ENCODE measurements at places on chromosomes 7 and 10.

GRCh38 chr7:52540041-52540440, 495.4 kb upstream of the POM121L12 start:
- no peak for DNase-seq

GRCh38 chr10:113183573-113183972, 233.5 kb downstream of the TCF7L2 start:
- no peak for DNase-seq

- DNase-seq = no peak
These were observed 33.2 kb upstream of the HABP2 start for GRCh38 chr10:113519681-113520115.

DNA sequence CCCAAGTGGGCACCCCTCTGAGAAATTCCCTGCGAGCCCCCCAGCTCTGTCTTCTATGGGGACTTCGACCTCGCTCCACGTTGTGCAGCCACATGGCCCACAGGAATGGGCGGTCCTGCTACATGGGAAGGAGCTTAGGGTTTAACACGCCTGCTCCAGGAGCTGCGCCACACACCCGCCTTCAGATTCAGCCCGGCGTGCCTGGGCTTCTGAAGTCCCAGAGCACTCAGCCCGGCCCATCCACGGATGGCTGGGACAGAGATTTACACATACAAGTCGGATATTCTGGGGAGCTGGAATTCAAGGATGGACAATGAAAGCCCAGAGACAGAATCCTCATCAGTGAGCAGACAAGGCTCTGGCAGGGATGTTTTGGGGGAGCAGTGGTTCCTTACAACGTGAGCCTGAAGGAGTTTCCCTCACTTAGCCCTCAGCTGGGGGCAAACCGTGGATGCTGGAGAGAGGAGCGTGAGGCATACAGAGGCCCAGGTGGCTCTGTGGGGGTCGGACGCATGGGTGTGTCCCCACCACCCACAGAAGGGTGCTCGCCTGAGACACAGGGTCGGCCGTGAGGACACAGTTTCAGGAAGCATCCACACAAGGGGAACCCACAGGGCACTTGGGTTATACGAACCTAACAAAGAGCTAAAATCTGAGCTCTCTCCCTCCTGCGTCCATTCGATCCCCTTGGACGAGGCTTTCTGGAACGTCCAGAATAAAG, 372.9 kb downstream of the DNAJB6 start:
- no peak for DNase-seq

DNA sequence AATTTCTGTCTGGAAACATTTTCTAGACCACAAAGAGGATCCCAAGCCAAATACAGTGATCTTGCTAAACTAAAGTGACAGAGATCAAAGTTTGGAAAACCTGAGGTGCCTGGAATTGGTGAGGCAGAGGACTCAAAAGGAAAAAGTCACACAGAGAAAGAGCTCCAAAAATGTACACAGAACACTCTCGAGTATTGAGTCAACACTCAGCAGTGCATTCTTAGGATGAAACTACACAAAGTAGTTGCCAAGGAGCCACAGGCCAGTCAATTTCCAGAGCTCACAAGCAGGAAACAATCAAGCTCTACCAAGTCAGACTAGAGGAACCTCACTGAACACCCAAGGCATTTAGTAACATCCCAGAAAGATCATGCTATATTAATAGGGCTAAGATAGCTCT, 61.3 kb downstream of the MICU1 start:
- DNase-seq = no peak

- no peak for DNase-seq
These were observed 11.8 kb downstream of the MAD1L1 start for GRCh38 chr7:2220954-2221353.

DNA sequence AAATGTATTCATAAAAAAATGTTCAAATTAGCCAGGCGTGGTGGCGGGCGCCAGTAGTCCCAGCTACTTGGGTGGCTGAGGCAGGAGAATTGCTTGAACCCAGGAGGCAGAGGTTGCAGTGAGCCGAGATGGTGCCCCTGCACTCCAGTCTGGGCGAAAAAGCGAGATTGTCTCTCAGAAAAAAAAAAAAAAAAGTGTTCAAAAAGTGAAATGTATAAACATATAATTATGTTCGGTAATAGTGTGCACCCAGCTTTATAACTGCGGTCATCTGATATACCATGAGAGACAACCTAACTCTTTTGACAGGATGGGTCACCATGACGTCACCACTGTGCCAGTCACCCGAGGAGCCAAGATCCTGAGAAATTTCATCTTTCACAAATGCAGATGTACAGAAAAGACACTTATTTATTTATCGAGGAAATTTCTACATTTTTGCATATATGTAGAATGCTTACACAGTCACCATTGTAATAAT, 594 bp upstream of the RP9 start:
- no peak for DNase-seq

GRCh38 chr10:125087191-125087896, 73.0 kb downstream of the CTBP2 start:
- no peak for DNase-seq

GRCh38 chr7:110156511-110156910, 934.4 kb upstream of the LRRN3 start:
- no peak for DNase-seq

GRCh38 chr10:3111621-3112163, 44.3 kb downstream of the PFKP start:
- DNase-seq = no peak

DNA sequence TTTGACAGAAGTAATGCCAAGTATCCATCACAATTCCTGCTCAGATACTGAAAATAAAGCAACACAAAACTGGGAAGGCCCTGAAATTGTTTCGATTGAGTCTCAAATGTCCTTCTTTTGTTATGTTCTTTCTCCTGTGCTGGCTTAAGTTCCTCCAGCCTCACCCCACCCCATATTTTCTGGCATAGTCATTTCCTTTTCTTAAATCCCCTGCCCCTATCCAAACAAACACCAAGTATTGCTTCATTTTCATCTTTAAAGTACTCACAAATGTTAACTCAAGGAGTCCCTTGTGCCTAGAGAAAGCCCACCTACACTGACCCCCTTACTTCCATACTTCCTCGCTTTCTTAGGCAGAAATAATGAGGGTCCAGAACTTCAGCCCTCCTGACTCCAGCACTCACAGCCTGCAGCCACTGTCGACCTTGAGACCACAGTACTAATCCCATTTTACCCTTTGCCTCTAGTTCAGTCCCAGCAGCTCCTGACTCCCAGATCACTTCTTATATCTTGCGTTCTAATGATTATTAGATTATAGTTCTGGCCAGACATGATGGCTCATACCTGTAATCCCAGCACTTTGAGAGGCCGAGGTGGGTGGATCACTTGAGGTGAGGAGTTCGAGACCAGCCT, 73.2 kb upstream of the ST8SIA6 start:
- DNase-seq = no peak

All from activated gamma-delta T cell treated with Interleukin-2 at 50 U/mL for 16 hours (primary cell).